ENCODE measurements at places on chromosomes 1 and 21.

GRCh38 chr1:229159668-229160544 lies 111.0 kb upstream of the RAB4A start:
- DNase-seq = peak; percentile 39

DNA sequence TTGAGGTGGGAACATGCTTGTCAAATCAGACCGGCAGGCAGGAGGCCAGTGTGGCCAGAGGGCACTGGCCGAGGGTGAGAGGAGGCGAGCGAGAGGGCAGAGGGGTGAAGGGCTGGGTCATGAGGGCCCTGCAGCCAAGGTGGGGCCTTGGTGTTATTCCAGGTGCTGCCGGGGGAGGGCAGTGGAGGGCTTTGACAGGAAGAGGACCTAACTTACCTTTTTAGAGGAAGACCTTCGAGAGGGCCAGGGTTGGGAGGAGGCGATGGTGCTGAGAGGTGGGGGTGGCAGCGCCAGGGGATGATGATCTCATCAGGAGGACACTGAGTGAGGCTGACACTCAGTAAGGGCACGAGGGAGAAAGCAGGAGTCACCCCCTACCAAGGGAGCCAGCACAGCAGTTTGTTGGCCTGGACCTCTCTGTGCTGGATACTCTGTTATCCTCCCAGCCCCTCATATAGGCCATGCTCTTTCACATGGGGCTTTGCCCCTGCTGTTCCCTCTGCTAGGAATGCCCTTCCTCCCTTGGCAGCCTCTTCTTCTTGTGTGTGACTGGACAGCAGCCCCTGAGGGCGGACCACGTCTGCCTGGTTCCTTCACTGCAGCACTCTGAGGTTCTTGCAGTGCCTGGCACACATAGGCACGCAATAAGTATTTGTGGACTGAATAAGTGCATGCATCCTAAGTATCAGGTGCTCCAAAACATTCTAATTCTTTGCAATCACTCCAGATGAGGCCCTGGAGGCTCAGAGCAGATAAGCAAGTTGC lies 7.5 kb upstream of the TTC22 start:
- no peak for DNase-seq

DNA sequence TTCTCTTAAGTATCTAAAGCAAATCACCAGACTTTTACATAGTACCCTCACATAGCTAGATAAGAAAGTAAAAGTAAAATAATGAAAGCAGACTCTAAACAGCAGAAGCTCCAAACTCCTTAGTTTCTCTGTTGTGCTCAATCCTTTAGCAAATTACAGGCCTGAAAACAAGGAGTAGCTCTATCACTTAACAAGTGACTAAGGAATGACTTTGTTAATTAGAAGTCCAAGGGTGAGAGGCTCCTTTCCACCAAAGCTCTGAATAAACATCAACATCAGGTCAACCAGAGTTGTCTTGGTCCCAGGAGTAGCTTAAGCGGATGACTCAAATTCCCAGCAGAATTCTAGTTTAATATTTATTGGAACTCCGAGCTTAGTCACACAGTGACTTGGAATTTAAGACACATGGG lies 5.9 kb downstream of the NRIP1 start:
- DNase-seq = peak; percentile 66

DNA sequence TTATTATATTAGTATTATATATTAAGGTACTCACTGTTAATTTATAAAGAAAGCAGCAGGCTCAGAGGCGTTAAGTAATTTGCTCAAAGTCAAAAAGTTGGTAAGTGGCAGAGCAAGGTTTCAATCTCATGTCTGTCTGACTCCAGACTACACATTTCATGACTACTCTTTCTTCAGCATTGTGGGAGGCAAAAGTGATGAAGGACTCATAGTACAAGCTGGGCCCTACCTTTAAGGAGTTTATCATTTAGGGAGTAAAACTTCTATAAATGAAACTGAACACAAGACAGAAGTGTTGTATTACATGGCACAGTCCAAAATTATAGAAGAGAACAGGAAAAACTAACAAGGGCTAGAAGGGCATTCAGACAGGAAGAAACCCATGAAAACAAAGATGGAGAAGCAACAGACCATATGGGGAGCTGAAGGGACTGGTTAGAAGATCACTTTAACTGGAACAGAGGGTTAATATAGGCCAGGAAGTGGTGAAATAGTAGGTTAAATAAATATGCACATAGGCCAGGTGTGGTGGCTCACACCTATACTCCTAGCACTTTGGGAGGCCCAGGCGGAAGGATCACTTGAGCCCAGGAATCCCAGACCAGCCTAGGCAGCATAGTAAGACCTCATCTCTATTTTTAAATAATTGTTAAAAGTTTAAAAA lies 11.5 kb downstream of the SORT1 start:
- no peak for DNase-seq

DNA sequence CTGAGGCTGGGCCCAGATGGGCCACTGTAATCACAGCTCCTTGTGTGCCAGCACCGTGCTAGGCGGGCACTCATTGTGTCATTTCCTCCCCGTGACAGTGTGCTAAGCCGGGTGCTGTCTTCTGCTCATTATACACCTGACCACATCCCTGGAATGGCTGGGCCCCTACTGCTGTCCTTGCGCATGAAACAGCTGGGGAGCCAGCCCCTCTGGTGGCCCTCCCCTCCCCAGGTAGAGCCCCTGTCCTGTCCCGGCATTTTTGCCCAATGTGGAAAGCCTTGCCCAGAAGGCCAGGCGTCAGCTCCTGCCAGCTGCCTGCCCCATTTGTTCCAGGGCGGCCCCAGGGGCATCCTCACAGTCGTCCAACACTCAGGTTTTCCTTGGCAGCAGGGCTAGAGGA lies 107.4 kb upstream of the CASZ1 start:
- DNase-seq = peak; percentile 35

DNA sequence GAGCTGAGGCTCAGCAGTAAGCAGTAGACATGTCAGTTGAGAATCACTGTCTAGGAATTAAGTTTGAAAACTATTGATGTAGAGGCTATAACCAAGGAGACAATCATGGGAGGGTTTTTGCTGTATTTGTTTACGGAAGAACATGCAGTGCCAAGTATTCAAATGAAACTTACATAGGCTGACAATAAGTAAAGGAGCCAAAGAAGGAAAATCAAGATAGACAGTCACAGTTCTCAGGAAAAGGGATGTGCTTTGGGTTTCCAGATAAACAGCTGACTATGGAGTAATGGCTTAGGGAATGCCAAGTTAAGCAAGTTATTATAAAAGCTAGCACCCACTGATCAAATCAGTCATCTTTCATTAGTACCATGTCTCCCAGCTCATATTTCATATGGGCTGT lies 21.5 kb downstream of the GNG12 start:
- DNase-seq = no peak

- DNase-seq = no peak
Measured at GRCh38 chr21:32653326-32653901, 41.2 kb upstream of the CFAP298 start.

- peak; percentile 69 for DNase-seq
Measured at GRCh38 chr21:39518055-39518846, 66.5 kb downstream of the SH3BGR start.

DNA sequence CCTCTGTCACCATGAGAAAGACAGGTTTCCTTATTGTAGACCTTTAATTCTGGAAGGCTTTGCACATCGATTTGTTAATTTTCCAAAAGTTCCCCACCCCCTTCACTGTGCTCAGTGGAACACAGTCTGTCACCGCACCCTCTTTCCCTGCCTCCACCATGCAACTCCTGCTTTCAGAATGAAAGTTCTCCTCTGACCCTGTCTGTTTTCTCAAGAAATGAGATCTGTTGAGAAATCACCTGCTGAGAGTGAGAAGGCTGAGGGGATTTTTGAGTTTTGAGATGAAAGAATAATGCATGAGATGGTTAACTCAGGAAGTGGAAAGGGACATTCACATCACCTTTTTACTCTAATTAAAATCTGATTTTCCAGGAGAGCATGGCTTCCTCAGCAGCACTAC lies 99.6 kb downstream of the CYYR1 start:
- DNase-seq = no peak

DNA sequence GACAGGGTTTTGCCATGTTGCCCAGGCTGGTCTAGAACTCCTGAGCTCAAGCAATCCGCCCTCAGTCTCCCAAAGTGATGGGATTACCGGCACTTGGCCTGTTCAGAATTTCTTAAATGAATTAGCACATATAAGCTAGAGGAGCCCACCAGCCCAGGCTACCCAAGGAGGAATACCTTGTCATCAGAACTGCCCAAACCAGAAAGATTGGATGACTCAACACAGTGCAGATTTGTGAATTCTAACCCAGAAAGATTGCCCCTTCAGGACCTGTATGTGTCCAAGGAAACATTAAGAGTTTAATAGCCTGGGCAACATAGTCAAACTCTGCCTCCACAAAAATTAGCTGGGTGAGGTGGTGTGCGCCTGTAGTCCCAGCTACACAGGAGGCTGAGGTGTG lies 14.0 kb upstream of the LIN9 start:
- DNase-seq = no peak

- DNase-seq = no peak
Measured at GRCh38 chr1:24438423-24438901, 22.9 kb downstream of the NIPAL3 start.

DNA sequence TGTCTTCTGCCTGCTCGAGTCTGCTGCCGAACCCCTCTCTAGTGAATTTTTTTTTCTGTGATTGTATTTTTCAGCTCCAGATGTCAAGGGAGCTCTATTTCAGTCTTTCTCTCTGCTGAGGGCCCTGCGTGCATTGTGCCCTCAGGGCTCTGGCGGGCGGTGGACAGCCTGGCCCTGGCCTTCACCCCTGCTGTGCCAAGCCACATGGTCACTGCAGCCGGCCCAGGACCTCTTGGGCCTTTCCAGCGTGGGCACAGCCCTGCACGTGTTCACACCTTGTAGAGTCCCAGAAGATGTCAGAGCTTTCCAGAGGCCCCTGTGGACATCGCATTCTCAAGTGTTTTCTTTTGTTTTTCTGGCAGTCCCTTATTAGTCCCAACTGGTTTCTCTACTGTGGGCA lies 55.7 kb downstream of the PCNT start:
- DNase-seq = no peak

DNA sequence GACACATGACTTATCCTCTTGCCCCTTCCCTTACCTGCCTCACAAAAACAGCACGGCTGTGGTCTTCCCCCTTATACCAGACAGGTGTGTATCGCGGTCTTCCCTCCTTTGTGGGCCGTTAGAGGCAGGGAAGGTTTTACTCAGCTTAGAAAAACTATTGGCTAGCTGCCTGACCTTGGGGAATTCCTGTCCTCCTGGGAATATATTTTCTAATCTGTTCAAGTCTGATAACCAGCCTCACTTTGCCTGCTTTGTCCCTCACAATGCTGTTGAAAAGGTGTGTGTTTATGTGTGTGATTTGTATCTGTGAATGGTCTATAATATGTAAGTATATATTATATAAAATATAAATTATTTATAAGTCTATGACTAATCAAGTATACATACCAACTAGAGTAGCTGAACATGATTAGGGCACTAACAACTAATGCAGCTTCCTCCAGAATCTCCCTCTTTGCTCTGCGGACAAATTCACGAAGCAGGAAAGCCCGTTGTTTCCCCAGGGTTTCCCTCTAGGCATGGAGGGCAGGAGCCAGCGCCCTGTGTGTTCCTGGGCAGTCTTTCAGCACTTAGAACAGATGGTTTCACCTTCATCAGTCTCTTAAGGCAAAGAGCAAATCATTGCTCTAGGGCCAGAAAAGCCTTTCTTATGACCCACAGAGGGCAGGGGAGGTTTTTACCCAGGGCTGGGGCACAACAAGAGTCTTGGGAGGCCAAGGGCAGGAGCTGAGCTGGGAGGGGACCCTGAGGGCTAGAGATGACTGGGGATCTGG lies 25.6 kb downstream of the SLC26A9 start:
- DNase-seq = peak; percentile 54

DNA sequence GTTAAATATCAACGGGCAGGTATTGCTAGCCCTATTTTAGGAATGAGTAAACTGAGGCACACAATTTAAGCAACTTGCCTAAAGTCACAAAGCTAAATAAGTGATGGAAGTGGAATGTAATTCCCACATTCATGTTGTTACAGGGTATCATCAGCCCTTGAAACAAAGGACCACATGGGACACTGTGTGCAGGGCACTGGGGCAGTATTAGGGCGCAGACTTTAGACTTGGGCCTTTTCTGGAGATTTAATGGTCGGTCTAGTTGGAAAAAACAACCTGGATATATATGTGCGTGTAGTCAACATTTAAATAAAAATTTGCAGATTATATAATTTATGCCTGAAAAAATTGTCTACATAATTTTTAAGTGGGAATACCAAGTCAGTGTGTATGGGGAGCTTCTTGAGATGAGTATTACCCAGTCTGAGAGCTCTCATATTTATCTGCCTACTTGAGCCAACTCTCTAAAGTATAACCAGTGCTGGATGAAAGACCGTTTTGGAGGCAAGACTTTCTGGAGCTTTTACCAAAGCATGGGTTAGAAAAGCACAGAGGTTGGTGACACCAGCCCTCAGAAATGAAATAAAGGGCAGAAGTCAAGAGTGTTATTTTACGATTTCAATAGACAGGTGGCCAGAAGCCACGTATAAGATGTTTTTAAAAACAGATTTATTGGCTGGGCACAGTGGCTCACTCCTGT lies 1.6 kb downstream of the KDM1A start:
- no peak for DNase-seq

DNA sequence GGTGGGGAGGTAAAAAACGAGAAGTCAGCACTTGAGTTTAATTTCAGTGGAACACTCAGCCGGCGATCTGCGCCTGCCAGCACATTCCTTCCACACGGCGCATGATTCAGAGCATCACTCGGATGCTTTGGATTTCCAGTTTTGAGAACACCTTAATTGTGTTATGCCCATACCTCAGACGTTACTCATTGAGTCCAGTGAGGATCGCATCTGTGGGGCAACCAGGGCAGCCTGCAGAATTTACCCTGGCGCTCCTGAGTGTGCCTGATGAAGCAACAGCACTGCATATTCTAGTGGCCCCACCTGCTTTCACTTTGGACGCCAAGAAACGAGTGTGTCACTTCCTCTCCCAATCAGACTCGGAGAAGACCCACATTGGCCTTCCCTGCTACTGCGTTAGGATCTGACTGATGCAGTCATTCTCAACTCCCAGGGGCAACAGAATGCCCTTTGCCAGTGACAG lies 19.9 kb downstream of the FAM89A start:
- peak; percentile 31 for DNase-seq

- DNase-seq = no peak
Measured at GRCh38 chr21:44366586-44367211, 13.3 kb downstream of the TRPM2 start.

GRCh38 chr1:14922942-14923726 lies 230.4 kb upstream of the TMEM51 start:
- DNase-seq = no peak

GRCh38 chr1:246425139-246425794 lies 81.8 kb downstream of the SMYD3 start:
- DNase-seq = no peak

GRCh38 chr21:31340942-31341487 lies 3.0 kb downstream of the TIAM1 start:
- peak; percentile 45 for DNase-seq

DNA sequence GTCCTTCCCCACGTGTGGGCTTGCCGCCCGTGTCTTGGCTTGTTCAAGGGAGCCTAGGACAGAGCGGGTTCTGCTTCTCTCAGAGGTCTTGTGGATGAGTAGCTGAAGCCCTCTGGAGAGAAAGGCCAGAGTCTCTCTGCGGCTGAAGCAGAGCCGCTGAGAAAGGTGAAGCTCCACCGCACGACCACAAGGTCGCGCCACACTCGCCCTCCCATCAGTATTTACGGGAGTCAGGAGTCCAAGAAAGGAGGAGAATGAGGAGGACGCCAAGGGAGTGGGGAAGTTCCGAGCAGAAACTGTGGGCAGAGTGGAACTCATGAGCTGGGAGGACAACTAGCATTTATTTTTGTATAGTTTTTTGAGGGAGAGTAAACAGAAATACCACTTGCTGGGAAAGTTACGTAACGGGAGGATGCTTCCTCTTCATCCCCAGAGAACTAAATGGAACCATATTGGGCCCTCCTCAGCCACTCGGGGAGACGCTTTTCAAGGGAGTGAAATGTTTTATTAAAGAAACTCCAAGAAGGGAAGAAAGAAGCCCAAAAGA lies 51.6 kb upstream of the HAO2 start:
- DNase-seq = no peak

All from suppressor macrophage treated with lipopolysaccharide for 1 hour (primary cell).